CD4-positive, alpha-beta memory T cell (primary cell): ENCODE measurements at places on chromosomes 7 and 10.

- H3K27ac ChIP-seq = no peak overlapping the region
- H3K36me3 ChIP-seq = peaks cover 46% of the 10 kb centered on the region
- H3K27me3 ChIP-seq = no peaks in the 10 kb centered on the region
- DNase-seq = no peak
Measured at GRCh38 chr10:114859222-114859621, 37.6 kb downstream of the FHIP2A start.

GRCh38 chr10:34667177-34667576, 147.9 kb downstream of the PARD3 start:
- no peaks in the 10 kb centered on the region for H3K27me3 ChIP-seq
- H3K4me3 ChIP-seq = no peak overlapping the region

DNA sequence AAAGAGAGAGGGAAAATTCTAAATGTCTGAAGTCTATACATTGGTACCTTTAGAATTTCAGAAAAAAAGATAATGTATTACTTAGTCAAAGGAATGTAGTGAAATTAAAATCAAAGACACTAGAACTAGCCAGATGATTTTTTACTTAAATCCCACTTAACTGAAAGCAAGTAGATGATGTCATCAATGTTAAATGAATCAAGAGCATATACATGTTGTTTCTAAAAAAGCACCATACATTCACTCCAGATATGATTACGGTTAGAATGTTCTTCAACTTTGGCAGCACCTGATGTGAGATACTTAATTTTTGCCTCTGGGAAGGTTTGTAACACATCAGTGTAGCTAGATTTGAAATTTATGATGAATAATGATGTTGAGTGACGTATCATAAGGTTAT, 576.7 kb upstream of the CNTNAP2 start:
- DNase-seq = no peak
- no peaks in the 10 kb centered on the region for H3K4me1 ChIP-seq
- H3K36me3 ChIP-seq = no peaks in the 10 kb centered on the region
- no peak overlapping the region for H3K4me3 ChIP-seq

- no peaks in the 10 kb centered on the region for H3K4me1 ChIP-seq
- no peak overlapping the region for H3K4me3 ChIP-seq
- H3K36me3 ChIP-seq = no peaks in the 10 kb centered on the region
- H3K27me3 ChIP-seq = no peaks in the 10 kb centered on the region
- H3K27ac ChIP-seq = no peak overlapping the region
Measured at GRCh38 chr7:103664577-103664976, 218.6 kb upstream of the SLC26A5 start.

- no peaks in the 10 kb centered on the region for H3K27me3 ChIP-seq
- peaks cover 9% of the 10 kb centered on the region for H3K4me1 ChIP-seq
- DNase-seq = no peak
- no peak overlapping the region for H3K27ac ChIP-seq
Measured at GRCh38 chr7:74218343-74218698, 8.5 kb downstream of the LAT2 start.

GRCh38 chr10:79223091-79224048, 123.9 kb upstream of the PPIF start:
- no peaks in the 10 kb centered on the region for H3K36me3 ChIP-seq
- no peak overlapping the region for H3K4me3 ChIP-seq
- H3K27ac ChIP-seq = no peak overlapping the region
- no peak for DNase-seq
- H3K27me3 ChIP-seq = no peaks in the 10 kb centered on the region

- DNase-seq = no peak
- no peaks in the 10 kb centered on the region for H3K36me3 ChIP-seq
- no peak overlapping the region for H3K4me3 ChIP-seq
- no peak overlapping the region for H3K27ac ChIP-seq
- no peaks in the 10 kb centered on the region for H3K27me3 ChIP-seq
- H3K4me1 ChIP-seq = no peaks in the 10 kb centered on the region
Measured at GRCh38 chr7:94295850-94296249, 98.8 kb upstream of the COL1A2 start.
